ENCODE measurements at places on chromosomes 6 and 20.

DNA sequence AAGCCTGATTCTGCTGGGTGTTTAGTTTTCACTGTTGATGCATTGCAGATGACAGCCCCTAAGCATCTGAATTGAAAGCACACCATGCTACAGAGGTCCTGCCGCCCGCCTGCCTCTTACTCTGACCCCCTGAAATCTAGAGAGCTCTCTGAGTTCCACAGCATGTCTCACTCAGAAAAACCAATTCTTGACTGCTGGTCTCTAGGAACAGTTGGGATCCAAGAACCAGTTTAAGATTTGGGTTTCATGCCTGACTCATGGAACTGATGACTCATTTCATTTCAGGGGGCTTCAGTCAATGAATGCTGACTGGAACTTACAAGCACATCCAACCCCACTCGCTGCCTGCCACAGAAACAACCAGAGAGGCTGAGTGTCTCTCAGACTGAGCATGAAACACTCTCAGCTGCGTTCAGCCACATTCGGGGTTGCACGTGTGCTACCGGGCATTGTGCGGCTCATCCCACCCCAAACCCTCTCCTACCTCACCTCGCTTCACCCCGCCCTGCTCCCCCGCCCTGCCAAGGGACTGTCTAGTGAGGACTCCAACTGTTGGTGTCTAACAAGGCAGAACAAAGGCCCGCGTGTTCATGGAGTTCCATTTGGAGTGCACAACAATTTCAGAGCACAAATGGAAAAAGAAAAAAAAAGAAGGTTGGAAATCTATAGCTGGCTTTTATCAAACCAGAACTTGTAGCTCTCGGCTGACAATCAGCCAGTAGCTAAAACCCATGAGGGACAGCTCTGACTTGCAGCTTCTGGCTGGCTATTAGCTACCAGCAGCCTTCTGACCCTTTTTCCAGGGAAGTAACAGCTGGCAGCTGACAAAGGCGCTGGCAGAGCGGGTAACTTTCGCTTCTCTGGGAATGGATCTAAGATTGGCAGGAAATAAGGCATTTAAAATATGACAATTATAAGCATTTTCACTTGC is 20.0 kb upstream of the TRAF3IP2 start:
- no peak for DNase-seq

DNA sequence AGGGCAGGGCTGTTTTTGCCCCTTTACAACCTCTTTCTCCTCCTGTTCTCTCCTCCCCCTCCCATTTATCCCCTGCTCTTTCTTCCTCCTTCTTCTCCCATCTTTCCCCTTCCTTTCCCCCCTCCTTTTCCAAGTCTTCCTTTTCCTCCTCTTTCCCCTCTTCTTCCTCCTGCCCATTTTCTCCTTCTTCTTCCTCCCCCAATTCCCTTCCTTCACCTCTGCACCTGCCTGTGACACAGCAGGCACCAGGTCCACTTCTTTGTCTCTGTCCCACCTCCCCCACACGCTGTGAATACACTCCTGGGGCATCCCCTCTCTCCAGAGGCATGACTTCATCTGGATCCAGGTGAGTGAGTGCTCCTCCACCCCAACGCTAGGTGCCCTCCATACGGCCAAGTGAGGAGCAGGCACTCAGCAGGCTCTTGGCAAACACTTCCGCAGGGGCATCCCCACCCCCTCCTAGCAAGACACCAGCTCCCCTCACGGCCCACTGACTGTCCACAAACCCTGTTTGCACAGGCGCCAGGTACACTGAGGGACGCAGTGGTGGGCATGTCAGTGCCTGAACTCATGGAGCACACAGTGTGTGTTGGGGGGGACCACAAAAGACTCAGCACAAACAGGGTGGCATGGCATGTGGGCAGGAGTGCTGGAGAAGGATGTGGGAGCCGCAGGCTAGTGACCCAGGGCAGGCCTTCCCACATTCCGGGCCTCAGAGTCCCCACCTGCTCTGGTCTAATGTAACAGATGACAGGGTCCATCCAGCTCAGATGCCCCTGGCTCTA is 10.7 kb upstream of the TLDC2 start:
- DNase-seq, result no peak

DNA sequence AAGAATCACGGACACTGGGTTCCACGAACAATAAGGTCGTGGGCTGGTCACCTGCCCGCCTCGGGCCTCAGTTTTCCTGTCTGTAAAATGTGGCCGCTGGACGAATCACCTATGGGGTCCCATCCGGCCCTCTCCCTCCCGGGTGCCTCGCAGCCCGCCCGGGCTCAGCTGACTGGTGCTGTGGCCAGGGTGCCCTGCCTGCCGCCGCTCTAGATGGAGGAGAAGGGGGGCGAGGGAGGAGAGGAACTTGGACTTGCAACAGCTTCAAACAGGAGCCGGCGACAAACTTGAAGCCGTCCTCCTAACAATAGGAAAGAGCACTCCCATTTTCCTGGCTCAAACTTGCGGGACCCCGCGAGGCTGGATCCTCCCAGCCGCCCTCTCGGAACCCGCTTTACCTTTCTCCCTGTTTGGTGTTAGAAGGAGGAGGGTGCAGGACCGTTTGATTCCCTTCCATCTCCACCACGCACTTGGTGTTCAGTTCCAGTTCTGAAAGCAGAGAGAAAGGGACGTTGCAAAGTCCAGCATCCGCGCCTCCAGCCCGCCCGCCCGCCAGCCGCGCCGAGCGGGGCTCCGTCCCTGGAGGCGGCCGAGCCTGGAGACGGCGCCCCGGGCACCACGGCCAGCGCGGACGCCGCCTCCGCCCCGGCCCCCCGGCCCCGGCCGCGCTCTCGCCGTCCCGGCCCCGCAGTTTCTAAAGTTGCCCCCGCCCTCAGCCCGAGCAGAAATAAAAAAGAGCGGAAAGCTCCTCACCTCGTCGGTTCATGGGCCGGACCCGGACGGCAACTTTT is 584 bp downstream of the KIF13A start:
- DNase-seq, result peak; percentile 64

DNA sequence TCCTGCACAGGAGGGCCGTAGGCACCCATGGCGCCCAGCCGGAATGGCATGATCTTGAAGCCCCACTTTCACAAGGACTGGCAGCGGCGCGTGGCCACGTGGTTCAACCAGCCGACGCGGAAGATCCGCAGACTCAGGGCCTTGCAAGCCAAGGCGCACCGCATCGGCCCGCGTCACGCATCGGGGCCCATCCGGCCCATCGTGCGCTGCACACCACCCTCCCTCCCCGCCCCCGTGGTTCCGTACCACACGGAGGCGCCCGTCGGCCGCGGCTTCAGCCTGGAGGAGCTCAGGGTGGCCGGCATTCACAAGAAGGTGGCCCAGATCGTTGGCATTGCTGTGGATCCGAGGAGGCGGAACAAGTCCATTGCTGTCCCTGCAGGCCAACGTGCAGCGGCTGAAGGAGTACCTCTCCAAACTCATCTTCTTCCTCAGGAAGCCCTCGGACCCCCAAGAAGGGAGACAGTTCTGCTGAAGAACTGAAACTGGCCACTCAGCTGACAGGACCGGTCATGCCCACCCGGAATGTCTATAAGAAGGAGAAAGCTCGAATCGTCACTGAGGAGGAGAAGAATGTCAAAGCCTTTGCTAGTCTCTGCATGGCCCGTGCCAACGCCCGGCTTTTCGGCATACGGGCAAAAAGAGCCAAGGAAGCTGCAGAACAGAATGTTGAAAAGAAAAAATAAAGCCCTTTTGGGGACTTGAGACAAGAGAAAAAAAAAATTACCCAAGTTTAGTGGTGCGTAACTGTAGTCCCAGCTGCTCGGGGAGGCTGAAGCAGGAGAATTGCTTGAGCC is 9.9 kb upstream of the NCOA5 start:
- no peak for DNase-seq

- DNase-seq, result no peak
Measured at GRCh38 chr6:157597461-157598312, 216.7 kb downstream of the ZDHHC14 start.

GRCh38 chr6:3310703-3311102 is 52.0 kb downstream of the PSMG4 start:
- no peak for DNase-seq

GRCh38 chr6:151633526-151634335 is 139.9 kb downstream of the CCDC170 start:
- no peak for DNase-seq

- no peak for DNase-seq
Measured at GRCh38 chr20:3802524-3803239, 6.6 kb downstream of the CDC25B start.

GRCh38 chr20:63890616-63891015 is 4.3 kb upstream of the DNAJC5 start:
- DNase-seq, result no peak

GRCh38 chr6:131733376-131734016 is 22.7 kb upstream of the CTAGE9 start:
- DNase-seq, result no peak

All from left kidney (tissue), 8 donors.